ENCODE measurements at places on chromosomes 7 and 10. TPM values are rescaled to one million over a fixed set of nuclear protein-coding genes. Genes with fewer than 3 reads are reported as not detected.

GRCh38 chr10:2392145-2392812, 655.0 kb upstream of the ADARB2 start:
- DNase-seq, result no peak

The HOXA10 gene
- total RNA-seq, result not detected

DNA sequence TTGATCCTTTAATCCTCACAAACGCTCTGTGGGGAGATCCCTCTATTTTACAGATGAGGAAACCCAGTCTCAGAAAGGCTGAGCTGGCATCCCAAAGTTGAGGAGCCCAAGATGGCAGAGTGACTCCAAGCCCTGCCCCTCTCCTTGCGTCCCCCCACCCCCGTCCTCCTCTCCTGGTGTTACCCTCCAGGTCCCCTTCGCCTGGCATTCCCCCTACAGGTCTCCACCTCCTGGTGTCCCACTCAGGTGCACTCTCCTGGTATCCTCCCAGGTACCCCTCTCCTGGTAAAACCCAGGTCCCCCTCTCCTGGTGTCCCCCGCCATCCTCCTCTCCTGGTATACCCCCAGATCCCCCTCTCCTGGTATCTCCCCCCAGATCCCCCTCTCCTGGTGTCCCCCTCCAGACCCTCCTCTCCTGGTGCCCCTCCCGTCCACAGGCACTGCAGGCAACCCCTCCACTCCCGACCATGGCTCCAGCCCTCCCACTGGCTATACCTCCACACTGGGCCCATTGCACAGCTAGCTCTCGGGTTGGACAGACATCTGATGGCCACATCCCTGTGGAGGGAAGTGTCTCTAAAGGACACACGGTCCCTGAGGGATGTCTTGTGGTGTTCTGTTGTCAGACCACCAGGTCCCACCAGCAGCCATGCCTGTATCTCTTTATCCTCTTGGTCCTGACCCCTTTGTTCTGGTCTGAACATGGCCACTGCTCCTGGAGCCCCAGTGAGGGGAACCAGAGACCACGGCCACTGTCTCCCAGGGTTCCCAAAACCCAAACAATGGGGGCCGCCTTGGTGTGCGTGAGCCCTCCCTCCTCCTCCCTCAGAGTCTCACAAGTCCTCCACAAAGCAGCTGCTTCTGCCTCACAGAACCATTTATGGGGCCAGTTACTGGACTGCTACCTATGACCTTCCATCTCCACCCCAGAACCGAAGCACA, 37.2 kb downstream of the CALML3 start:
- DNase-seq, result no peak

The GIMAP8 gene
- 2.5 TPM for total RNA-seq

DNA sequence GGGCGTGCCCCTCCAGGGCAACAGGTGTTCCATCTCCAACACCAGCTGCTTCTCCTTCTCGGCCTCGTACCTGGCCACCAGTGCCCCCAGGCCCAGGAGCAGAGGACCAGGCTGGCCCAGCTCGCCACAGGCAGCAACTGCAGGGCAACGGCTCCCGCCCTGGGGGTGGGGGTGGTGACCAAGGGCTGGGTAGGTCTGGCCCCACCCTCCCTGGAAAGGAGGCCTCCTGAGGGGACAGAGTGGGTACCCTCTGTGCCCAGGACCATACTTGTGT, 22.1 kb upstream of the DRGX start:
- DNase-seq, result no peak

The LIPA gene
- total RNA-seq, result 36.4 TPM

Measured in cerebellum (tissue), 4 donors.